ENCODE measurements at places on chromosomes 2 and 18. TPM values are rescaled to one million over a fixed set of nuclear protein-coding genes. Genes with fewer than 3 reads are reported as not detected.

- DNase-seq = no peak
- no peaks in the 10 kb centered on the region for H3K27me3 ChIP-seq
- no peak overlapping the region for H3K4me3 ChIP-seq
- no peak overlapping the region for H3K27ac ChIP-seq
These were observed 46.2 kb upstream of the DNMT3A start for GRCh38 chr2:25387876-25388449.

- H3K4me3 ChIP-seq = no peak overlapping the region
- peaks cover 13% of the 10 kb centered on the region for H3K27me3 ChIP-seq
These were observed 171.2 kb downstream of the FBXO15 start for GRCh38 chr18:73976433-73976832.

The PCARE gene
- total RNA-seq = not detected

- H3K27ac ChIP-seq = no peak overlapping the region
- no peak for DNase-seq
- H3K4me3 ChIP-seq = no peak overlapping the region
- peaks cover 4% of the 10 kb centered on the region for H3K4me1 ChIP-seq
These were observed 163.4 kb upstream of the RASGRP3 start for GRCh38 chr2:33313039-33313438.

The RPL37A gene
- 3,098 TPM for total RNA-seq

Measured in type B pancreatic cell (in vitro differentiated cells).